ENCODE measurements at places on chromosomes 13 and 19.
A peak's percentile ranks its signal among the peaks of the same experiment; 100 is the strongest.

- DNase-seq: peak; percentile 19
Measured at GRCh38 chr19:55467236-55468053, 2.9 kb upstream of the C19orf85 start.

DNA sequence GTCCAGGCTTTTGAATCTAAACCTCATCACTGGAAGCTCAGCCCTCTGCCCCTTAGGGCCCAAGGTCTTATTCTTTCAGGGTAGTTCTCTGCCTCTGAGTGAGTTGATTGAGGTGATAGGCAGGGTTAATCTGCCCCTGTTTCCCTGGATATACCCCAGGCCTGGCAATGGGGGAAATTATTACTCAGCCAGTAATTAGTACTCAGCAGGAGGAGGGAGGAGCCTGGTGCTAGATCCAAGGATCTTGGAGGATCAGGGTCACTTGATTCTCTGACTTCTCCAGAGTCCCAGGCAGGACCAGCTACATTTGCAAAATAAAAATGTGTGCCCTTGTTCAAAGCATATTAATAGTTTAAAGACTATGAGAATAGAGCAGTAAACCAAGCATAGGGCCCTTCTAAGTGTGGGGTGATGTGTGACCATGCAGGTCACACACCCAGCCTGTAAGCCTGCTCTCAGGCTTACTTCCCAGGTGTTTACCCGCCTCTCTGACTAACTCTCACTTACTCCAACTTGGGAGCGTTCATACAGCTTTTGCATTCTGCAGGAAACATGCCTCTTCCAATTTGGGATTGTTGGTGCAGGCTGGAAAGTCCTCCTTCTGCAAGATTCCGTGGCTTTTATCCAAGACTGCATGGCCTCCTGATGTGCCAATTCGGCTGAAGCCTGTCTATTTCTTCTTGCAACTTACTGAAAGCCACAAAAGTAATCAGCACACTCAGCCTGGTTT lies 7.9 kb upstream of the STK24 start:
- no peak for DNase-seq

DNA sequence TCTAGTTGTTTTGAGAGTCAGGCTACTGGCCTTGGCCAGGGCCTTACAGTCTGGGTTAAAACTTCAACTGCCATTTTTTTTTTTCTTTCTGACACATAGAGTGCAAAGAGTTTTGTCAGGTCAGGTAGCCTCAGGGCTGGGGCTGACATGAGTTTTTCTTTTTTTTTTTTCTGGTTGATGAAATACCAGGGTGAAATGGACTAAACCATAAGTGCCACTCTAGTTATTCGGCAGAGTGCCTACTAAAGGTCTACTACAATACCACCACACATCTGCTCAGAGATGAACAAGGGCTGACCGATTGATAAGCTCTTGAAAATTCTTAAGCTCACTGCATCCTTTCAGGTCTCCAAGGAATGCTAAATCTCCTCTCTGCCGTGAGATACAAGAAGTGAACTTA lies 4.4 kb upstream of the ZNF320 start:
- DNase-seq: no peak

- DNase-seq: no peak
Measured at GRCh38 chr13:40120781-40121180, 465.3 kb downstream of the COG6 start.

DNA sequence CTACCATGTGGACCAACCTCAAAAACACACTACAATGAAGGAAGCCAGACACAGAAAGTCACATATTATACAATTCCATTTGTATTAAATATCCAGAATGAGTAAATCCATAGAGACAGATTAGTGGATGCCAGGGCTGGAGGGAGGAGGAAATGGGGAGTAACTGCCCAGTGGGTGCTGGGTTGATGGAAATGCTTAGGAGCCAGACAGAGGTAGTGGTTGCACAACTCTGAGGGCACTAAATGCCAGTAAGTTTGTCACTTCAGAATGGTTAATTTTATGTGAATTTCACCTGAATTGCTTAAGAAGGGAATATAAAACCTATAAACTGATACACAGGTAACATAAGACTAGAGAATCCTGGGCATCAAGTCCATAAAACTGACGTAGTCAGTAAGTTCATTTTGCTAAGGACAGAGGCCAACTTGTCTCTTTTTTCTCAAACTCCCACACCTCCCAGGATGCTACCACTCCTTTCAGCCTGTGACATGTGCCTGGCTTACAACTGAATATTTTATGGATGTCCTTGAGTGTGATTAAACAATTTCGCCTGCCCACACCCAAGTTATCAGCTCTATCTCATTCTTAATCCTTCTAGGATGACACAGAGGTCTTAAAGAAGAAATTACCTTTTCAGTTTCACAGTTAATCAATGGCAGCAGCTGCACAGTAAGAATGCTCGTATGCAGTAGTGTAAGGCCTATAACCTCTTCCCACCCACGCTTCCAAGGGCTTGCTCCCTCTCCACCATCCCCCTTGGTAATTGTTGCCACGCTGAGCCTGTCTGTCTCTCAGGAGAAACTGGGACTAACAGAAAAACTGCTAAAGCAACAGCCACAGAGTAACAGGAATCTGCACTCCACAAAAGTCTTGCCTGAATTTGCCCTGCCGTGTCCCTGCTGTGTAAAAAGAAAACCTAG lies 5.9 kb upstream of the MLNR start:
- DNase-seq: no peak

DNA sequence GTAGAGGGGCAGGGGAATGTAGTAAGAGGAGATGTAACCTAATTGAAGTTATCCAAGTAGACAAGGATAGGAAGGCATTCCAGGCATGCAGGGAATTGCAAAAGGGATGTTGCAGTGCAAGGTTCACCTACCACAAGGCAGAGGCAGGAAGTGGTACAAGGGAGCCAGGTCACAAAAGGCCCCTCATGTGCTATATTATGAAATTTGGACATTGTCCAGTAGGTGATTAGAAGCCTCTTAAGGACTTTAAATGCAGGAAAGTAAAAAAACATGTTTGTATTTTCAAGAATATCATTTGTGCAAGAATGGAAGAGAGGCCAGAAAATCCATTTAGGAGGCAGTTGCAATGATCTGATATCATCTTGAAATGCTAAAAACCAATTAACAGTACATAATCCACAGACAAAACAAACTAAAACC lies 111.4 kb downstream of the FRY start:
- no peak for DNase-seq

DNA sequence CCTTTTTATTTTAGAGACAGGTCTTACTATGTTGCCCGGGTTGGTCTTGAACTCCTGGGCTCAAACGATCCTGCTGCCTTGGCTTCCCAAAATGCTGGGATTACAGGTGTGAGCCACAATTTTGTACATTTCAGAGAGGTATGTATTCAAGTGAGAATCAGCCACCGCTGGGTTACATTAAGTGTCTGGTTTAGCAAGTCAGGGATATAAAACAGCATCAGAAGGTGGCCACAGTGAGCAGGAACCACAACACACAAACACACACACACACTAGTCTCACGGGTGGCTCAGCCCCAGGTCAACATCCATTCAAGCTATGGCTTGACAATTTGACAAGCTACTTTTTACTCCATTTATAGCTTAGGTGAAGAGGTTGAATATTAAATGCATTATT lies 20.2 kb downstream of the KLK5 start:
- DNase-seq: no peak

- no peak for DNase-seq
Measured at GRCh38 chr19:1756264-1756663, 3.0 kb downstream of the ONECUT3 start.
